ENCODE measurements at places on chromosomes 2 and 18.

DNA sequence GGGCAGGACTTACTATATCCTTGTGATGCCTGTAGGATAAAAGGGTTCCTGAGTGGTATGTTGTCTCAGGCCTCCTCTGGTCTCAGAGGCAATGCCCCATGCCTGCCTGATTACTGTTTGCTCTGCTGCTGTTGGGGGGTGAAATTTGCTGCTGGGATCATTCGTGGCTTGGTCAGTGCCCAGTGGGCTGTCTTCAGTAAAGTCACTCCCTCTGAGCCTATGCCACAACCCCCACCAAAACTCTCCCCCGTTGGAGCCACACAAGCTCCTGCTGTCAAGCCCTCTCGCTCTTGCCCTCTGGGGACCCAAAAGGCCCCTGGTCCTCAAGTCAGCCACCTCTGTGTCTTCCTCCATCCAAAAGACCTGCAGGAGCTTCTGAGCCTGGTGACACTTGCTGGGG lies 38.6 kb upstream of the TGIF1 start:
- no peak for DNase-seq

GRCh38 chr2:647003-647560 lies 30.1 kb downstream of the TMEM18 start:
- no peak for DNase-seq

GRCh38 chr2:75241696-75242095 lies 42.4 kb upstream of the TACR1 start:
- DNase-seq = peak; percentile 60

- DNase-seq = no peak
Observed at GRCh38 chr2:69211686-69212085, 175.3 kb downstream of the GFPT1 start.

- DNase-seq = no peak
Observed at GRCh38 chr2:45872211-45872610, 220.7 kb downstream of the PRKCE start.

- DNase-seq = peak; percentile 5
Observed at GRCh38 chr2:5803547-5803946, 111.4 kb downstream of the SOX11 start.

- no peak for DNase-seq
Observed at GRCh38 chr2:48991415-48992131, 162.7 kb downstream of the FSHR start.

DNA sequence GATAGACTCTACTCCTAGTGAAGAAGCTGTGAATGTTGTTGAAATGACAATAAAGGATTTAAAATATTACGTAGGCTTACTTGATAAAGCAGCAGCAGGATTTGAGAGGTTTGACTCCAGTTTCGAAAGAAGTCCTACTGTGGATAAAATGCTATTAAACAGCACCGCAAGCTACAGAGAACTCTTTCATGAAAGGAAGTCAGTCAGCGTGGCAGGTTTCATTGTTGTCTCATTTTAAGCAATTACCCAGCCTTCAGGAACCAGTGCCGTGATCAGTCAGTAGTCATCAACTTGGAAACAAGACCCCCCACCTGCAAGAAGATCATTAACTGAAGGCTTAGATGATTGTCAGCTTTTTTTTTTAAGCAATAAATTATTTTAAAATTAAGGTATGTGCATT lies 14.0 kb downstream of the USP14 start:
- no peak for DNase-seq

GRCh38 chr18:35071819-35072247 lies 30.6 kb downstream of the MAPRE2 start:
- no peak for DNase-seq

DNA sequence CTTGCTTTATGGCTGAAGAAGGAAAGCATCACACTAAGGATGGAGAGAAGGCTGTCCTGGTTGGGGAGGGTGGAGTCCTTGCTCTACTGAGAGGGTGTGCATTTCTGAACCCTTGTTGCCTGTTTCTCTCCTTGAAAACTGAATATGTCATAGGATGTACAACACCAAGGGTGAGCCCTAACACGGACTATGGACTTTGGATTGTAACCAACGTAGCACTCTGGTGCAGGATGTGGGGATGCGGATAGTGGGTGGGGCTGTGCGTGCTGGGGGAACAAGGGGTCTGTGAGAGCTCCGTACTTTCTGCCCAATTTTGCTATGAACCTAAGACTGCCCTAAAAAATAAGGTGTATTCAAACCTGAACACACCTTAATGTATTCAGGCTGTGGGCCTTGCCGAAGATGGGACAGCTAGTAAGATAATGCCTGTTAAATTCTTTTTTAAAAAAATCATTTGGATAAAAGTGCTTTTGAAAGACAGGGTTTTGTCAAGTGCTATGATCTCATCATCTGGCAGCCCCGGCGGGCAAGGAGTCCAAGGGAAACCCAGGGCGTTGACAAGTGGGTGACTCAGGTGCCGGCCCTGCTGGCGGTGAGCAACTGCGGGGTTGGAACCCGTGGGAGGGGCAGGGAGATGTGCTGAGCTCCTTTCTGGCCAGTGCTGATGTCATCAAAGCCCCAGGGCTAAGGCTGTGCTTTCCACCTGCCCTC lies 54.0 kb downstream of the GATA6 start:
- peak; percentile 98 for DNase-seq

DNA sequence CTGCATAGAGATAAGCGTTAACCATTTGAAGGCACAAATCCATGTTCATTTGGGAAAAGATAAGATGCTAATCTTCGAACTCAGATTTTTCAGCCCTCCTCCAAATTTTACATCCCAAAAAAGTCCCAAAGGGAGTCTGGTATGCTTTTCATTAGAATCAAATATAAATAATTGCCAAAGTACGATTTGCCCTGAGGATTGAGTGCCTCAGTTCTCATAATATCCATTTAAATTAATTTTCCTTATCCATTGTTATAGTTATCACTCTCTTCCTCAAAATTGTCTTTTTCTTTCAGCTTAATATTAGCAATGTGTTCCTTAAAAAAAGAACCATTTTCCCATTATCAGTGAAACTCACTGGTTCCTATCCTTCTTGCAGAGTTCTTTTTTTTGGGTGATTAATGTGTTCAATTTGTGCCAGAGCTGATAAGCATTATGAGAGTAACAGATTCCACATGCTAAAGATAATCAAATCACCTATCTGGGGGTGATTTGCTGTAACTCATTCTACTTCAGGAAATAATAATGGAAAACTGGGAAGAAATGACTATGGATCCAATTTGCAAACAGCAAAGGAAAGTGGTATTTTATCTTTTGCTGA lies 686 bp downstream of the HNMT start:
- DNase-seq = no peak

DNA sequence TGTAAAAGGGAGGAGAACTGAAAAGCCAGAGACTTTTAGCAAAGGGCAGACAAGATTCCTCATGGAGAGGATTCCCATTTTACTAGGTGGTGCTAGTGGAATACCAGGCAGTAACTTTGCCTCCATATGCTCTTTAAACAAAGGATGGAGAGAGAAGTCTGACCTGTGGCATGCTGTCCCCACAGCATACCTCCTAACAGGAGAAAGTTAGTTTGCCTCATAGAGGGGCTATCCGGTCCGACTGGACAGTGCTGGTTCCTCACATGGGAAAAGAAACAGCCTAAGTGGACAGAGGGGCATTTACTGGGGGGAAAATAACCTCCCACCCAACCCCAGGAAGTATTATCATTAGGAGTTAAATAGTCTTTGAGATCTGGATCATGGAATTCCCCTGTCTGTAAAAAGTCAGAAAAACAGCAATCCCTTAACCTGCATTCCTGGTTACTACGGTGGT lies 31.6 kb upstream of the GMCL1 start:
- DNase-seq = no peak

- DNase-seq = peak; percentile 39
Observed at GRCh38 chr2:112138159-112139032, at the start of gene FBLN7. FBLN7 (plus strand) TSS chr2:112138385; CDS start chr2:112138656, 271 bp downstream.

- peak; percentile 12 for DNase-seq
Observed at GRCh38 chr2:10863837-10864236, 47.9 kb upstream of the KCNF1 start.

- peak; percentile 19 for DNase-seq
Observed at GRCh38 chr2:24658531-24659202, 134.5 kb downstream of the PTRHD1 start.

GRCh38 chr2:159209341-159210306 lies 76.9 kb downstream of the WDSUB1 start:
- DNase-seq = no peak

GRCh38 chr18:77015169-77015568 lies 117.4 kb downstream of the MBP start:
- peak; percentile 25 for DNase-seq

DNA sequence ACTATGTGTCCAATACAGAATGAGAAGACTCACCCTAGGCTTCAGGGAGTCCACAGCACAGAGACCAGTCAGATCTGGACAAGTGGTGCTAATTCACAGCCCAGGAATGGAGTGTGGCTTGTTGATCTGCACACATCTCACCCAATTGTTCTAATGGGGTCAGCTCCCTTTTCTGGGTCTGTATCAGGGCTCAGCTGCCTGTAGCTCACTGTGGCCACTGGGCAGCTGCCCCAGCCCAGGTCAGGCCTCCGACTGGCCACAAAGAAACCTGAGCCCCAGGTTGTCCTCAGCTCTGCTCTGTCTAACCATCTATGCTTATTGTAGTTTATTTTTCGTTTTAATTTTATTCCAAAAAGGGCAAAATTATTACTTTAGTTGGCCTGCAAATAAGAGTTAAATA lies 202.3 kb upstream of the RAB6C start:
- DNase-seq = no peak

DNA sequence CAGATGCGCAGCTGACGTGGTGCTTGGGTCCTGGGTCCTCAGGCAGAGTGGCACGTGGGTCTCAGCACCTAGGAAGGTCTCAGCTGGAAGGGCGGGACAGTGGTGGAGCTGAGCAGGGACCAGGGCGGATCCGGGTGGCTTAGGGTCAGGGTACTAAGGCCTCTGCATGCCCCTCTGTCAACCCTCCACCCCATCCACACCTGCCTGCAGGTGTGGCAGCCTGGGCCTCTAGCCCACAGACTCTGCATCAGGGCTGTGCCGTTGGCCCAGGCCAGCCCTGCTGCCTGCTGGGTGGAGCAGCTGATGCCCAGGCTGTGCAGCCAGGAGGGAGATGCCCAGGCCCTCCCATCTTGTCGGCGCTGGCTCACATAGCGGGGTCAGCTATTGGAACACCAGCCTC lies 24.6 kb upstream of the OTOS start:
- DNase-seq = no peak

DNA sequence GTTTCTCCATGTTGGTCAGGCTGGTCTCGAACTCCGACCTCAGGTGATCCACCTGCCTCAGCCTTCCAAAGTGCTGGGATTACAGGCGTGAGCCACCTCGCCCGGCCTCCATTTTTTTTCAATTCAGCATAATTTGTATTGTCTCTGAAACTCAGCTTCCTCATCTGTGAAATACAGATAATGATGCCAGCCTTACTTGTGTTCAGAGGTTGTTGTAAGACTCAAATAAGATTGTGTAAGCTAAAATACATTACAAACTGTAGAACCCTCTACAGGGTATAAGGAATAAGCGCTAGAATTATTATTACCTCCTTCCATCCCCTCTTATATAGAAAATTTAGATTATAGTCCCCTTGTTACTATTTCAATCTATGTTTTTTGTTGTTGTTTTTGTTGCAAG lies 24.8 kb upstream of the STARD7 start:
- DNase-seq = no peak

GRCh38 chr2:193810533-193810932 lies 1615.8 kb upstream of the TMEFF2 start:
- DNase-seq = no peak

GRCh38 chr2:112277596-112278220 lies 2.3 kb downstream of the ZC3H6 start:
- DNase-seq = no peak

- no peak for DNase-seq
Observed at GRCh38 chr2:1227274-1227900, 185.9 kb upstream of the TPO start.

DNA sequence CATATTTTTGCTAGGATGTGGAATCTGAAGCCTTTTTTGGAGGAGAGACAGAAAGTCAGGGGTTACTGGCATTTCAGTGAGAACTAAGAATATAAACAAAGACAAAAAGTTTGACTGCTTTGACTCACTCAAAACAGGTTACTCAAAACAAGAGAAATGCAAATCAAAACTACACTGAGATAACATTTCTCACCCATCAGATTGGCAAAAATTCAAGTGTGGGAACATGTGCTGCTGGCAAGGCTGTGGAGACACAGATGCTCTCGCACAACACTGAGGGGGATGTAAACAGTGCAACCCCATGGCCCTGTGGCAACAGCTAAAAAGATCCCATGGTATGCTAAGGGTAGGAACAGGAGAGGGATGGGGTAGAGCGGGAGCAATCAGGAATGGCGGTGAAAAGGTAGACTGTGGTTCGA lies 86.6 kb downstream of the DTNB start:
- DNase-seq = peak; percentile 88

DNA sequence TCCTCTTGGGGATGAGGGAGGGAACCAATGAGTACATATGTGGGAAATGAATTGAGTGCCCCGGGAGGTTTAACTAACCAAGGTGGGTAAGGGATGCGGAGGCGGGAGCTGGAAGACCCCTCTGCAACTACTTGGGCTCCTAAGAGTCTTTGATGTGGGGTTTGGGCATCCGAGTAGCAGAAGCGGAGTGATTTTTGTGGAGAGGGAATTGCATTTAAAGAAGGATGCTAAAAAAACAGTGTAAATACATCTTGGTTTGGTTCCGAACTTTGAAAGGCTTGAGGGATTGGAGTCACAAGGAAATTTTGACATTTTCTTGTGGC lies 215.7 kb downstream of the MCFD2 start:
- DNase-seq = no peak

GRCh38 chr2:7977981-7978380 lies 703.9 kb upstream of the ID2 start:
- no peak for DNase-seq

GRCh38 chr2:167686691-167687090 lies 560.7 kb downstream of the STK39 start:
- no peak for DNase-seq

DNA sequence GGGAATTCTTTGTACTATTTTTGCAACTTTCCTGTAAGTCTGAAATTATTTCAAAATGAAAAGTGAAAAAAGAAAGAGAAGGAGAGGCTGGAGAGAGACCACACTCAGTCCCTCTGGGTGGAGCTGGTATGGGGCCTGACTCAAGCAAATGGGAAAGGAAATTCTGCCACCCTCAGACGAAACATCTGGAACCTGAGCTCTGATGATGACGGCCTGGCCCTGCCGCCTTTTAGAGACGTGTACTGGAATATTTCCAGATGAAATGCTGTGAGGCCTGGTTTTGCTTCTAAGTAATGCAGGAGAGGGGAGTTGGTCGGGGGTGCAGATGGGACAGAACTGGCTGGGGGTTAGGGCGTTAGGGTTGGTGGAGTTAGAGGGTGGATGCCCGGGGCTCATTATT lies 57.4 kb upstream of the GLI2 start:
- DNase-seq = peak; percentile 67

- no peak for DNase-seq
Observed at GRCh38 chr2:8303322-8303832, 378.5 kb upstream of the ID2 start.
